ENCODE measurements at places on chromosomes 2 and 18. TPM values are rescaled to one million over a fixed set of nuclear protein-coding genes. Genes with fewer than 3 reads are reported as not detected.
A peak's percentile ranks its signal among the peaks of the same experiment; 100 is the strongest.

GRCh38 chr2:98895901-98896300 is 40.1 kb downstream of the CRACDL start:
- no peak overlapping the region for H3K4me3 ChIP-seq
- H3K36me3 ChIP-seq, result no peaks in the 10 kb centered on the region
- no peak for DNase-seq
- H3K27ac ChIP-seq, result no peak overlapping the region
- no peaks in the 10 kb centered on the region for H3K4me1 ChIP-seq
- peaks cover 2% of the 10 kb centered on the region for H3K27me3 ChIP-seq

GRCh38 chr2:136332436-136333095 is 214.6 kb upstream of the CXCR4 start:
- H3K27me3 ChIP-seq, result no peaks in the 10 kb centered on the region
- no peaks in the 10 kb centered on the region for H3K36me3 ChIP-seq
- DNase-seq, result no peak
- no peaks in the 10 kb centered on the region for H3K4me1 ChIP-seq
- no peak overlapping the region for H3K27ac ChIP-seq
- no peak overlapping the region for H3K4me3 ChIP-seq

GRCh38 chr2:187499941-187500532 is 52.0 kb upstream of the CALCRL start:
- peak overlapping the region; percentile 63 for H3K27ac ChIP-seq
- H3K36me3 ChIP-seq, result peaks cover 7% of the 10 kb centered on the region
- H3K4me1 ChIP-seq, result peaks cover 6% of the 10 kb centered on the region
- no peak overlapping the region for H3K4me3 ChIP-seq

DNA sequence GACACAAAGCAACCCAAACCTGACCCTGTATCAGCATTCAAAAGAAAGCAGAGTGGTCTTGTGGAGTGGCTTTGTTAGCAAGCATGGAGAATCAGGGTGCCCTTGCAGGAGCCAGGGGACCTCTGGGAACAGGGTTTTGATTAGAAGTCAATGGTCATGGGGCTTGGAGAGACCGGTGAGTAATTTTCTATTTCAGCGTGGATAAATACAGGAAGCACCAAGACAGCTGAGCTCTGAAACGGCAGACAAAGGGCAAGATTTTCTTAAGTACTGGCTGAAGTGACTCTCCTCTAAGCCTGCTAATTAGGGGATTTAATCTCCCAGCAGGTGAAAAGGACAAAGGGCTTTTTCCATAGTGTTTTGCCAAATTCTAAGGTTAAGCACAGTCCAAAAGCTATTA is 78.0 kb upstream of the GAREM1 start:
- no peaks in the 10 kb centered on the region for H3K36me3 ChIP-seq
- DNase-seq, result no peak
- H3K27me3 ChIP-seq, result no peaks in the 10 kb centered on the region

- no peak for DNase-seq
- H3K36me3 ChIP-seq, result no peaks in the 10 kb centered on the region
- H3K27me3 ChIP-seq, result no peaks in the 10 kb centered on the region
- H3K27ac ChIP-seq, result no peak overlapping the region
- no peaks in the 10 kb centered on the region for H3K4me1 ChIP-seq
Observed at GRCh38 chr2:159775021-159775420, 23.0 kb downstream of the CD302 start.

- no peak overlapping the region for H3K27ac ChIP-seq
- DNase-seq, result no peak
- H3K4me3 ChIP-seq, result no peak overlapping the region
Observed at GRCh38 chr2:198326431-198326830, 522.0 kb downstream of the PLCL1 start.

DNA sequence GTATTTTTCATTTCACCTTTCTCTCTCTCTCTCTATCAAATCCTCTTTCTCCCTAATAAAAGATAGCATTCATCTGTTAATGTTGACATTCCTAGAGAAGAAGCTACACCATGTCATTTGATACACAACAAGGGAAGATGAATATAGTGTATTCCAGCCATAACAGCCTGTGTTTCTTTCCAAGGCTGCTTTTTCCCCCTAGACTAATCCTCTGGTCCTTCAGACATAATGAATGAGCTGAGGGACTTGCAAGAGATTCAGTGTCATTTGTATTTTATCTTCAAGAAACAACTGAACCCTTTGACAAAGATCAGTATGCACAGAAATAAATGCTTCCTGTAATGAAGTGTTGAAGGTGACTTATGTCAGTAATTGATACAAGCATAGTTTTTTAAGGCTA is 284.0 kb upstream of the NXPH2 start:
- DNase-seq, result no peak
- no peaks in the 10 kb centered on the region for H3K36me3 ChIP-seq
- H3K27ac ChIP-seq, result no peak overlapping the region
- no peaks in the 10 kb centered on the region for H3K4me1 ChIP-seq

DNA sequence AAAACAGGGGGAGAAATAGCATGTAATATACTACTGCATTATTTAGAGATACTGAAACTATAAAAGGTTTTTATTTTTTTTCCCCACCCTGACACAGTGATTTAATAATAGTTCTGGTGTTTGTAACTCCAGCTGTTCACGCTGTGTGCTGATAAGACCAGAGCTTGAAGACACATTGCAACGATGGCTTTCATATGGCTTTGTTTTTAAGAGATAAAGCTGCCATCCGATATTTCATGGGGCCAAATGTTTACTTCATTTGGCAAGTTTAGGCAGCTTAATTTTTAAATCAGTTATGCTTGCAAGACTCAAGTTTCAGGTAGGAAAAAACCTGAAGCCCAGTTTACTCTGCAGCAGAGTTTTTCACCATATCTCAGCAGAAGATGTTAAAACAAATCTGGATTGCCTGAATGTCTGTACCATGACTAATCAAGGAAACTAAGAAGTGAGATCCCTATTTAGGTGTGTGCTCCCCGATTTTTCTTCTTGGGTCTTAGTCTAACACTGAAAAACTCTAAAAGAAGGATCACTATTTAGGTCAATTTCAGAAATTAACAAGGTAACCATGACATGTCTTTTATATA is 508.6 kb downstream of the PARD3B start:
- H3K4me1 ChIP-seq, result no peaks in the 10 kb centered on the region
- no peaks in the 10 kb centered on the region for H3K27me3 ChIP-seq
- H3K27ac ChIP-seq, result no peak overlapping the region
- peak; percentile 12 for DNase-seq
- no peaks in the 10 kb centered on the region for H3K36me3 ChIP-seq

DNA sequence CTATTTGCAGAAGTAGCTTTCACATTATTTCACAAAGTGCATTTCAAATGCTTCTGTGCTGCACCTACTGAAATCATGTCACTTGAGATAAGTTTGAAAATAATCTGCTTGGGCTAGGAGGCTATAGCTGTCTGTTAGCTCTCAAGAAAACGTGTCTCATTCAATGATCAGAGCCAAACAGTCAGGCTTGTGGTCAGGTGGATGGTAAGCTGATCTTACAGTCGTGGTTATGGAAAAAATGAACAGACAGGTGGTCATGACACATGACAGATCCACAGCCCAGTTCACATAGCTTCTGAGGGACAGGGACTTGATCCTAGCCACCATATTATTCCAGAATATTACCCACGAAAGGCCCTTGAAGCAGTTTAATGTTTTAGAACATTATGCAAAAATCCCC is 26.5 kb upstream of the RFX8 start:
- no peak for DNase-seq
- H3K36me3 ChIP-seq, result no peaks in the 10 kb centered on the region
- H3K4me3 ChIP-seq, result no peak overlapping the region
- H3K27ac ChIP-seq, result no peak overlapping the region
- H3K4me1 ChIP-seq, result peaks cover 9% of the 10 kb centered on the region

GRCh38 chr2:203758841-203759689 is 52.6 kb downstream of the CD28 start:
- H3K36me3 ChIP-seq, result no peaks in the 10 kb centered on the region
- DNase-seq, result peak; percentile 56
- H3K4me1 ChIP-seq, result peaks cover 11% of the 10 kb centered on the region
- no peak overlapping the region for H3K4me3 ChIP-seq
- H3K27ac ChIP-seq, result peak overlapping the region; percentile 40

- H3K27ac ChIP-seq, result no peak overlapping the region
- no peaks in the 10 kb centered on the region for H3K36me3 ChIP-seq
- H3K4me1 ChIP-seq, result no peaks in the 10 kb centered on the region
- H3K4me3 ChIP-seq, result no peak overlapping the region
Observed at GRCh38 chr2:120520929-120521912, 175.3 kb downstream of the INHBB start.

- no peaks in the 10 kb centered on the region for H3K27me3 ChIP-seq
- no peak for DNase-seq
- no peak overlapping the region for H3K4me3 ChIP-seq
- no peaks in the 10 kb centered on the region for H3K4me1 ChIP-seq
Observed at GRCh38 chr2:62084801-62085200, 111.1 kb upstream of the B3GNT2 start.

The OSR1 gene
- total RNA-seq, result 17.7 TPM

DNA sequence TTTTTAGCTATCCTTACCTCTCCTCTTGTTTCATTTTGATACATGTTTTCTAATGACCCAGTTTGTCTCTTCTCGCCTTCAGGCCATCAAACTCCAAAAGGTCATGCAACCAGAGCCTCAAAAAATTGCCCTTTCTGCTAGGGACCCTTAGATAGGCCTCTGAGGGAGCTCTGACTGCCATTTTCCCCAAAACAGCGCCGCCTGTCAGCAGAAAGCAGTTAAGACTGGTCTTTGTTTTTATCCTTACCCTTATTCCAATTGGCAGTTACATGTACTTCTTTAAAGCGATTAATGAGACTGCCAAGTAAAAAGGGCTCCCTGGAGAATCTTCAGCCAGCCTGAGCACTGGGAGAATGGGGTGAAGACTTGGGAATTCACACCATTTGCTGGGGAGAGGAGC is 55.1 kb upstream of the RIT2 start:
- no peaks in the 10 kb centered on the region for H3K4me1 ChIP-seq
- no peaks in the 10 kb centered on the region for H3K27me3 ChIP-seq
- no peaks in the 10 kb centered on the region for H3K36me3 ChIP-seq
- H3K4me3 ChIP-seq, result no peak overlapping the region
- no peak overlapping the region for H3K27ac ChIP-seq

GRCh38 chr2:31581124-31581795 is 522 bp upstream of the SRD5A2 start:
- peaks cover 9% of the 10 kb centered on the region for H3K27me3 ChIP-seq
- H3K36me3 ChIP-seq, result no peaks in the 10 kb centered on the region
- no peak for DNase-seq
- H3K4me3 ChIP-seq, result no peak overlapping the region
- H3K4me1 ChIP-seq, result no peaks in the 10 kb centered on the region
